ENCODE measurements at places on chromosomes 1 and 21. TPM values are rescaled to one million over a fixed set of nuclear protein-coding genes. Genes with fewer than 3 reads are reported as not detected.
A peak's percentile ranks its signal among the peaks of the same experiment; 100 is the strongest.

Gene TNFRSF14
- 10.6 TPM for total RNA-seq

Gene HSPG2
- total RNA-seq, result 102 TPM

- no peak overlapping the region for H3K27ac ChIP-seq
- H3K27me3 ChIP-seq, result peaks cover 2% of the 10 kb centered on the region
- H3K4me1 ChIP-seq, result no peaks in the 10 kb centered on the region
- no peaks in the 10 kb centered on the region for H3K36me3 ChIP-seq
- no peak overlapping the region for H3K4me3 ChIP-seq
Observed at GRCh38 chr1:171343727-171344472, 29.9 kb downstream of the FMO4 start.

- H3K36me3 ChIP-seq, result no peaks in the 10 kb centered on the region
- H3K27me3 ChIP-seq, result no peaks in the 10 kb centered on the region
- H3K4me1 ChIP-seq, result no peaks in the 10 kb centered on the region
- DNase-seq, result peak; percentile 86
- no peak overlapping the region for H3K27ac ChIP-seq
Observed at GRCh38 chr1:30695439-30695841, 27.9 kb downstream of the MATN1 start.

- H3K4me3 ChIP-seq, result no peak overlapping the region
- DNase-seq, result no peak
- H3K27ac ChIP-seq, result no peak overlapping the region
- H3K4me1 ChIP-seq, result peaks cover 7% of the 10 kb centered on the region
Observed at GRCh38 chr21:42779431-42779861, 99.9 kb downstream of the WDR4 start.
